ENCODE measurements at places on chromosomes 1 and 21. TPM values are rescaled to one million over a fixed set of nuclear protein-coding genes. Genes with fewer than 3 reads are reported as not detected.

DNA sequence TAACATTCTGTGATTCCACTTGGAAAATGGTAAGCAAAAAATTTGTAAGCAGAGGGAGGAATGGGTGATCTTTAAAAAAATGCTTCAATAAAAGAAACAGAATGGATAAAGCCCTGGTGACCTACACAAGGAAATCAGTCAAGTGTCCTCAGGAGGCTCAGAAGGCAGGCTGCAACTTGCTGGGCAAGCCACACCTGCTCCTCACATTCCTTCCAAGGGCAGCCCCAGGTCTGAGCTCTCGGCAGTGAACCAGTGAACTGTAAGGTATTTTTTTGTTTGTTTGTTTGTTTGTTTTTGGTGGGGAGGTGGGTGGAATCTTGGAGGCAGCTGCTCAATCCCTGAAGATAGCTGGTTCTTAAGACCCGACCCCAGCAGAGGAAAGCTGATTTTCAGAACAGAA lies 4.4 kb downstream of the TACSTD2 start:
- H3K4me3 ChIP-seq, result no peak overlapping the region
- no peaks in the 10 kb centered on the region for H3K36me3 ChIP-seq
- DNase-seq, result no peak
- H3K4me1 ChIP-seq, result peaks cover 24% of the 10 kb centered on the region

DNA sequence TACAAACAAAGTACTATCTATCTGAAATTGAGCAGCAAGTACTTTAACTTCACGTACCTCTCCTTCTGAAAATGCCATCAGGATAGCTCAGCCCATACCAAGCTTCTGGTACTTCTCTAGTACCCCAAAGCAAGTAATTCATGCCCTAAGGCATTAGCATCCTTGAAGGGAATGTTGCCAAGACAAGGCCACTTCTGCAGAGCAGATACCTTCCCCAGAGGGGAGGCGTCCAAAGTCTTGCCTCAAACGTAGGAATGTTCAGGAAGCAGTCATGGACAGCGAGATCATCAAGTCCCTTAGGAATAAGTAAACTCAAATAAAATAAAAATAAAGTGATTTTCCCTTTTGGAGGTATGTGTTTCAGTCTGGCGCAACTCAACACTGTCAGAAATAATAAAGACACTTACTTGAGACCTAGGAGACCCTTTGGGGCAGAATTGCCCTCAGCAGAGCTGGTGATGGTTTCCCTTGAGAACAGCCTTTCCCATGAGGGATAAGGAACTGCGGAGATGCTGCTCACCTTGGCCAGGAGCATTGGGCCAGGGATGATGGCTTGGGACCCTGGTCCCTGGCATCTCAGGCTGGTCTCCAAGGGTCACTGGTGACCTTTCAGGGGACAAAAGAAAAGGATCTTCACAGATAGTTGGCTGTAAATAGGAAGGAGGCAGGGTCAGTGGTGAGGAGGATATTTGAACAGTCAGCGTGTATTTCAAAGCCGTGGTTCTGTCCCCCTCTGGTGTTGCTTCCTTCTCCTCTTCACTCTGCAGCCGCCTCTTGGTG lies 522.9 kb downstream of the KIF26B start:
- H3K4me1 ChIP-seq, result no peaks in the 10 kb centered on the region
- no peak for DNase-seq
- no peaks in the 10 kb centered on the region for H3K36me3 ChIP-seq

GRCh38 chr1:96845464-96845863 lies 123.9 kb downstream of the PTBP2 start:
- H3K36me3 ChIP-seq, result no peaks in the 10 kb centered on the region
- no peak overlapping the region for H3K4me3 ChIP-seq
- no peak overlapping the region for H3K27ac ChIP-seq
- peaks cover 5% of the 10 kb centered on the region for H3K27me3 ChIP-seq

GRCh38 chr21:43815107-43815613 lies 25.8 kb downstream of the RRP1 start:
- H3K36me3 ChIP-seq, result peaks cover 5% of the 10 kb centered on the region
- peaks cover 6% of the 10 kb centered on the region for H3K4me1 ChIP-seq
- H3K27me3 ChIP-seq, result no peaks in the 10 kb centered on the region
- no peak for DNase-seq
- H3K27ac ChIP-seq, result no peak overlapping the region

- H3K27me3 ChIP-seq, result peaks cover 15% of the 10 kb centered on the region
- no peak for DNase-seq
- no peaks in the 10 kb centered on the region for H3K4me1 ChIP-seq
- no peaks in the 10 kb centered on the region for H3K36me3 ChIP-seq
- H3K27ac ChIP-seq, result no peak overlapping the region
Observed at GRCh38 chr1:153493343-153493960, 33.0 kb upstream of the S100A7 start.

GRCh38 chr1:162359523-162360236 lies 17.0 kb downstream of the SPATA46 start:
- no peaks in the 10 kb centered on the region for H3K36me3 ChIP-seq
- no peaks in the 10 kb centered on the region for H3K4me1 ChIP-seq
- no peak overlapping the region for H3K27ac ChIP-seq
- no peak overlapping the region for H3K4me3 ChIP-seq

- no peaks in the 10 kb centered on the region for H3K4me1 ChIP-seq
- H3K27me3 ChIP-seq, result peaks cover 4% of the 10 kb centered on the region
Observed at GRCh38 chr1:201766131-201766866, 62.7 kb upstream of the IPO9 start.

DNA sequence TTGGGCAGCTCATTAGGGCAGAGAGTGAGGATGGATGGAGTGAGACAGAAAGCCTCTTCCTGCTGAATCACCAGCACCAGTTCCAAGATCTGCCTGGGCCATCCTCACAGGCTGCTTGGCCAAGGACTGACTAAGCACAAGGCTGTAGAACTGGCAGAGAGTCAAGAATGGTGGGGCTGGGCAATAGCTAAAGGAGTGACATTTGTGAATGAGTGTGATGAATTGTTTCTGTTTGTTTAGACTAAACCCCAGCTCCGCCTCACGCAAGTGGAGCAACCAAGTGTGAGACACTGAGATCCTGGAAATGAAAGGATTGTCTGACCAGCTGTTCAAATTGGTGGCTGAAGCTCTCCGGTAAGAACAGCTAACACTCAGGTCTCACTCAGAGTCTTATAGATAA lies 38.6 kb downstream of the BRINP2 start:
- no peak overlapping the region for H3K27ac ChIP-seq
- DNase-seq, result no peak
- H3K27me3 ChIP-seq, result no peaks in the 10 kb centered on the region
- H3K4me1 ChIP-seq, result no peaks in the 10 kb centered on the region

GRCh38 chr1:205044741-205045140 lies 1.7 kb downstream of the CNTN2 start:
- peaks cover 38% of the 10 kb centered on the region for H3K27me3 ChIP-seq
- H3K36me3 ChIP-seq, result no peaks in the 10 kb centered on the region
- H3K27ac ChIP-seq, result no peak overlapping the region
- H3K4me1 ChIP-seq, result no peaks in the 10 kb centered on the region

- no peaks in the 10 kb centered on the region for H3K4me1 ChIP-seq
- H3K27me3 ChIP-seq, result no peaks in the 10 kb centered on the region
- H3K27ac ChIP-seq, result no peak overlapping the region
- no peaks in the 10 kb centered on the region for H3K36me3 ChIP-seq
Observed at GRCh38 chr21:44431300-44431699, 24.0 kb upstream of the LRRC3 start.

- H3K4me1 ChIP-seq, result no peaks in the 10 kb centered on the region
- H3K27ac ChIP-seq, result no peak overlapping the region
- no peak overlapping the region for H3K4me3 ChIP-seq
Observed at GRCh38 chr1:80639777-80640533, 1160.8 kb upstream of the ADGRL2 start.

GRCh38 chr1:85289207-85289847 lies 12.9 kb upstream of the BCL10 start:
- H3K27ac ChIP-seq, result no peak overlapping the region
- H3K27me3 ChIP-seq, result peaks cover 3% of the 10 kb centered on the region
- peak; percentile 17 for DNase-seq
- no peak overlapping the region for H3K4me3 ChIP-seq

GRCh38 chr1:82215853-82216175 lies 415.1 kb downstream of the ADGRL2 start:
- no peaks in the 10 kb centered on the region for H3K27me3 ChIP-seq
- no peak overlapping the region for H3K27ac ChIP-seq
- no peak for DNase-seq
- no peak overlapping the region for H3K4me3 ChIP-seq
- no peaks in the 10 kb centered on the region for H3K4me1 ChIP-seq
- H3K36me3 ChIP-seq, result no peaks in the 10 kb centered on the region

DNA sequence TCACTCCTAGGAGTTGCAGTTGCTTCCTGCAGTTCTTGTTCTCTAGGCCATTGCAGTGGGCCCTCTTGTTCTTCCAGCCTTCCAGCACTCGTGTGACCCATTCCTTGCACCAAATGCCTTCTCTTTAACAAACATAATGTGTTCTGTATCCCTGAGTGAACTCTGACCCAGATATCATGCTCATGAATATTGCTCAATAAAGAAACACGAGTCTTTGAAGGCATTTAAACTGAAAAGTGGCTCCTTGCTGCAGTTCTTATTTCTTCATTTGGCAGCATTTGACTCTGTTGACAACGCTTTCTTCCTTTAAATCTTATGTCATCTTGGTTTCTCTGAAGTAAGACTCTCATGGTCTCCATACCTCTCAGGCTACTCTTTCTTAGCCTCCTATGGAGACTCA lies 100.7 kb upstream of the PDE4B start:
- no peak overlapping the region for H3K27ac ChIP-seq
- H3K4me1 ChIP-seq, result no peaks in the 10 kb centered on the region
- H3K36me3 ChIP-seq, result no peaks in the 10 kb centered on the region
- peaks cover 2% of the 10 kb centered on the region for H3K27me3 ChIP-seq

DNA sequence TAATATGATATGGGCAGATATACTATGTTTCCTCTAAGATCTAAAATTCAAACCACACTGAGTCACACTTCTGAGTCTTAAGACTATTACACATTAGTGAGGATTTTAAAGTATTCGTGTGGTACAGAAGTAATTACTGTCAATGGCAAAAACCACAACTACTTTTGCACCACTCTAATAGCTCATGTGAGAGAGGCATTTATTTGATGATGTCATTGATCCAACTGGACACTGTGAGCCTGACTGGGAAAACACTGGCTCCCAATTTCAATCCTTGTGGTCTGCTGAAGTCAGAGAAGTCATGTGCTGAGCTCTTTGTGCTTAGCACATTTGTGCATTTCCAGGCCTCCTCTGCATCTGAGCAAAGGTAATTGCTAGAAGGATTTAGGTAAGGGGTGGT lies 377.8 kb downstream of the USH2A start:
- H3K27me3 ChIP-seq, result no peaks in the 10 kb centered on the region
- no peak for DNase-seq
- no peak overlapping the region for H3K27ac ChIP-seq
- H3K4me1 ChIP-seq, result no peaks in the 10 kb centered on the region
- no peaks in the 10 kb centered on the region for H3K36me3 ChIP-seq

DNA sequence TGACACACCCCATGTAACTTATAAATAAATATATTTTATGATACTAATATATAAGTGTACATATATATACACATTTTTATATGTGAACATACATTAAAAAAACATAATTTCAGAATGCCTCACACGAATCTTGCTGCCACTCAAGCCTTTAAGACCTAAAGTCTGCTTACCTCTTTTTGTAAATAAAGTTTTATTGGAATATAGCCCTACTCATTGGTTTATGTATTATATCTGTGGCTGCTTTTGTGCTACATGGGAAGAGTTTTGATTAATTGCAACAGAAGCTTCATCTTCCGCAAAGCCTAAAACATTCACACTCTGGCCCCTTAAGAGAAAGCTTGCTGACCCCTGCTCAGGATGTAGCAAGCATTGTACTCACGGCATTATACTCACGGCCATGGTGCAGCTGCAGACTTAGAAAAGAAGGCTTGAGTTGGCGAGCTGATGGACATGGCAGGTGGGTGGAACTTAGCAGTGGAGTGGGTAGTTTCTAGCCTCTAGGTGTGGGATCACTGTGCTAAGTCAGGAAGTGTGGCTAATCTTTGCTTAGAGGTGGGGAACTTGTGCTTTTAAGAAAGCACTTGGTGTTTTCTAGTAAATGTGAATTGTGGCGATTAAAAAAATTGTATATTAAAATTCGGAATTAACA lies 80.8 kb downstream of the DYRK1A start:
- DNase-seq, result no peak
- H3K4me3 ChIP-seq, result no peak overlapping the region
- H3K27ac ChIP-seq, result peak overlapping the region; percentile 55
- H3K36me3 ChIP-seq, result peaks cover 28% of the 10 kb centered on the region

DNA sequence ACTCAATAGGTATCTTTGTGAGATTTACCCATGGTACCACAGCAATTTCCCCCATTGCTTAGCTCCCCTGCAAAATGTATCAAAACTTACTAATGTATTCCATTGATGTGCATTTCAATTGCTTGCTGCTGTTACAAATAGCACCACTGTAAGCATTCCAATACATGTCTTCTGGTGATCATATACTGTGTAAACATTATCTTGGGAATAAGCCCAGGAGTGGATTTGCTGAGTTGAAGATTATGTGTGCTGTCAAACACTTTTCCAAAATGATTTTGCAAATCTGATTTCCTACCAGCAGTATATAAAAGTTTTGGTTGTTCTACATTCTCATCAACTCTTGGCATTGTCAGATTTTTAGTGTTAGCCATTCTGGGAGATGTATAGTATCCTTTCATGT lies 141.0 kb upstream of the KCTD3 start:
- no peaks in the 10 kb centered on the region for H3K36me3 ChIP-seq
- no peak for DNase-seq
- H3K27me3 ChIP-seq, result peaks cover 3% of the 10 kb centered on the region
- H3K27ac ChIP-seq, result no peak overlapping the region

DNA sequence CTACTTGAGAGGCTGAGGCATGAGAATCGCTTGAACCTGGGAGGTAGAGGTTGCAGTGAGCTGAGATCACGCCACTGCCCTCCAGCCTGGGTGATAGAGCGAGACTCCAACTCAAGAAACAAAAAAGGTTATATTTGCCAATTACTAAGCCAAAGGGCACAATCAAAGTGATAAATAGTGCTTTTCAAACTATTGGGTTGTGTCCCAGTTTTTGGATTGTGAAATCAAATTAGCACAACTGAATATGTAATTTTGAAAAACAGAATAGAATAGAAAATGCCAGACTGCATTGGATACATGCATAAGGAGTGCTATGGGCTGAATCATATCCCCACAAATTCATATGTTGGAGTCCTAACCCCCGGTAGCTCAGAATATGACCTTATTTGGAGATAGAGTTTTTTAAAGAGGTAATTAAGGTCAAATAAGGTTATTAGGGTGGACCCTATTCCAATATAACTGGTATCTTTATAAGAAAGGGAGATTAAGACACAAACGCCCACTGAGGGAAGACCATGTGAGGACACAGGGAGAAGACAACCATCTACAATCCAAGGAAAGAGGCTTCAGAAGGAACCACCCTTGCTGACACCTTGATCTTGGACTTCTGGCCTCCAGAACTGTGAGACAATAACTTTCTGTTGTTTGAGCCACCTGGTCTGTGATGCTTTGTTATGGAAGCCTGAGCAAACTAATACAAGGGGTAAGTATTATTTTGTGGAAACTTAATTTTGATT lies 42.9 kb upstream of the HUNK start:
- H3K27ac ChIP-seq, result no peak overlapping the region
- H3K36me3 ChIP-seq, result no peaks in the 10 kb centered on the region
- no peak overlapping the region for H3K4me3 ChIP-seq
- H3K27me3 ChIP-seq, result peaks cover 7% of the 10 kb centered on the region
- no peak for DNase-seq

The FCRL3 gene
- 6.4 TPM for total RNA-seq

The FBLIM1 gene
- total RNA-seq, result not detected

The ACTL8 gene
- not detected for total RNA-seq

The GUCA2B gene
- not detected for total RNA-seq

The BMP8B gene
- total RNA-seq, result 0.36 TPM

The RPTN gene
- total RNA-seq, result not detected

The SPRR5 gene
- total RNA-seq, result not detected

The TIE1 gene
- 0.25 TPM for total RNA-seq
